ENCODE measurements at places on chromosomes 11 and 22.

- no peak for DNase-seq
Observed at GRCh38 chr11:9090488-9091043, 833 bp downstream of the SCUBE2 start.

- no peak for DNase-seq
Observed at GRCh38 chr11:22343371-22344032, 5.3 kb downstream of the SLC17A6 start.

- DNase-seq = no peak
Observed at GRCh38 chr11:19772480-19772879, 59.8 kb downstream of the NAV2 start.

DNA sequence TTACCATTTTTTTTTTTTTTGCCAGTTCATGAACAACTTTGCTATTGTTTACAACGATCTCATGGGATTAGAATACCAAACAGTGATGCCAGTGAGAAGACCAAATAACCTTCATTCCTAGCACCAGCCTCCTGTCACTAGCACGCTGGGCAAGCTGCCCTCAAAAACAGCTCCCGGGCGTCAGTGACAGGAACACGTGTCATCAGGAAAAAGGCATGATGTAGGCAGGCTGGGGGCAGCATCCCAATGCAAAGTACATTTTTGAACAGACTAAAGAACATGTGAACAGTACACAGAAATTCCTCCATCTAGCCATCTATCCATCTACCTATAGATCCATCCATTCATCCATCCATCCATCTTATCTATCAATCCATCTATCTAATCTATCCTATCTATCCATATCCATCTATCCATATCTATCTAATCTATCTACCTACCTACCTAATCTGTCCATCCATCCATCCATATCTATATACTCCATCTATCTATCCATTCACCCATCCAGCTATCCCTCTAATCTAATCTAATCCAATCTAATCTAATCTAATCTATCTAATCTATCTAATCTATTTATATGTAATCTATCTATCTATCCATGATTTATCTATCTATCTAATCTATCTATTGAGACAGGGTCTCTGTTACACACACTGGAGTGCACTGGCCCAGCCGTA, 378.5 kb downstream of the SHANK2 start:
- DNase-seq = no peak

GRCh38 chr22:34019190-34019845, 99.0 kb upstream of the LARGE1 start:
- no peak for DNase-seq

All from SHP77 (cell line).